ENCODE measurements at places on chromosomes 2 and 18.

DNA sequence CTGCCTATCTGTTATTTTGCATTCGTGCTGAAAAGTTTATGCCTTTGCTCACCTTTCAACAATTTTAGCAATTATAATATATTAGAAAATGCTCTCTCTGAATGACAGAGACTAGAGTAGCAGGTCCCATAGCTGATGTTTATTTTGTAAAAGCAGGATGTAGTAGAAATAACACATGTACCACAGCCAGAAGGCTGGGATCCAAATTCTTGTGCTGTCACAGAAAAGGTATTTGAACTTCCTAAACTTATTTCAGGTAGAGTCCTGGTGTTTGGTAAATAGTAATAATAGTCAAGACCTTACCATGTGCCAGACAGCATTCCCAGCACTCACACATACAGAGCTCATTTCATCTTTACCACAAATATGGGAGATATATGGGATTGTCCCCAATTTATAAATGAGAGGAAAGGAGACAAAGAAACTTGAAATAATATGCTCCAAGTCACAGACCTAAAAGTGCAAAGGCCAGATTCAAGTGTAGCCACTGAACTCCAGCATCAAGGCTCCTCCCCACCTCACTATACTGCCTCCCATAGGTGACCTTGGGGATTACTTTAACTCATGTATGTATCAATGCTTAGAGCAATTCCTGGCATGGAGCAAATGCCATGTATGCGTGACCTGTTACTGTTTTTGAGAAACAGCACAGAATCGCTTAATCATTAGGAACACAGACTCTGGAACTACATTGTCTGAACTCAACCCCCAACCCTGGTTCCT lies 284.7 kb upstream of the RAB12 start:
- DNase-seq, result no peak

GRCh38 chr2:236899950-236900640 lies 185.6 kb upstream of the COPS8 start:
- no peak for DNase-seq

DNA sequence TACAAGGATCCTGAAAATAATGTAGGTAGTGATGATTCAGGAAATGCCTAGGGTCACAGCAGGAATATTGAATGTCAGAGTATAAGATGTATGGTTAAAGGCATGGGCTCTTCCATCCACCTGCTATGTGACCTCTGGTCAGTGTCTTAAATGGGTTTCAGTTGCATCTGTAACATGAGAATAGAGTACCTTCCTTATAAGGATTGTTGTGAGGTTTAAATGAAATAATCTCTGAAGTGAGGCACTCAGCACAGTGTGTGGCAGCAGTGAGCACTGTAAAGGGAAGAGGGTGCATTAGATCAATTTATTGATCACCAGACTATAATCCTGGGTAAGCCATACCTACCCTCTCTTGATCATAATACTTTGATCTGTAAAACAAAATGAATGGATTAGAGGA lies 319.1 kb downstream of the SLC4A3 start:
- DNase-seq, result no peak

DNA sequence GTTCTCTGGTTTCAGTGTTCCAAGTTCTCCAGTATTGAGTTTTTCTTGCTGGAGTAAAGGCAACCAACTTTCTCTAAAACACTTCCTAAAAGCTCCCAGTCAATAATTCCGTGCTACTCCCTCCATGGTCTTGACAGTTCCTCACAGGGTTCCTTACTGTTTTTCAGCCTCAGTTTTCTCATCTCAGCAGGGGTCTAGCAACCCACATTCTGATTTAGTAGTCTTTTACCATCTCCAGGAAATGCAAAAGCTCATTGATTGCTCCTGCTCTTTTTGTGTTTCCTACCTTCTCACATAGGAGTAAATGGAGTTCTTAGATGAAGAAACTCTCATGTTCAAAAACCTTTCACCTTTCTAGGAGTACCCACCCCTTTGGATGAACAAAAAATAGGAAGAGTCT lies 978.8 kb upstream of the POU3F3 start:
- no peak for DNase-seq

DNA sequence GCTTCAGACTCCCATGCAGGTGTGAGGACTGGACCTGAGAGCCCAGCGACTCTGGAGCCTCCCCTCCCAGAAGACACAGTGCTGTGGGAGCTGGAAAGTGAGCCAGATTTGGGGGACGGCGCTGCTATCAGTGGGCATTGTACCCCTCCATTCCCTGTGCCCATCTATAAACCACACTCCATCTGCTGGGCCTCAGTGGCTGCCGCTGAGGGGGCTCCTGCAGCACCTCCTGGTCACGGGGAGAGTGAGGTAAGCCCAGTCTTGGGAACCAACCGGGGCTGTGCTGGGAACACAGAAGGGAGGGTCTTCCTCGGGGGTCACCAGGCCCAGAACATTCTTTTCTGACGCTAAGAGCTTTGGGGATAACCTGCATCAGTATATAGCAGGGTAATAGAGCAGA lies 9.5 kb downstream of the PSD4 start:
- no peak for DNase-seq

- DNase-seq, result no peak
Measured at GRCh38 chr2:184577743-184578142, 20.6 kb upstream of the ZNF804A start.

DNA sequence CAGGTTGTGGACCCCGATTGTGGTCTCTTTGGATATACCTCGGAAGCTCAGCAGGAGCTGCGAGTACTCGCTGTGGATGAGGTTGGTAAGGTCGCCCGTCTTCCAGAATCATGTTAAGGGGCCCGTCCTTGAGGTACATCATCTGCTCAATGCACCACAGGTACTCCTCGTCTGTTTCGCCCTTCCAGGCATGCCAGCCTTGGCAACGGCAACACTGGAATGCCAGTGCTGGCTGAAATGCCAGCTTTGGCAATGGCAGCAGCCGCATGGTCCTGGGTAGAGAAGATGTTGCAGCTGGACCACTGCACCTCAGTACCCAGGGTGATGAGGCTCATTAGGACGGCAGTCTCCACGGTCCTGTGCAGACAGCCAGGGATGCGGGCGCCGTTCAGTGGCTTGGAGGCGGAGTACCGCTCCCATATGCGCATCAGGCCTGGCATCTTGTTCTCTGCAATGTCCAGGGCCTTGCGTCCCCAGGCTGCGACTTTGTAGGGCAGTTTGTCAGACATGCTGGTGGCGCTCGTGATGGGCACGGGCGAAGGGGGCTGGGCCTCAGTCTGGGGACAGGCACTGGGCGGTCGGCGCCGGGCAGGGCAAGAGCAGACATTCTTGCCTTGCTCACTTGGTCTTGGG lies 122.2 kb upstream of the NXPH2 start:
- DNase-seq, result no peak

DNA sequence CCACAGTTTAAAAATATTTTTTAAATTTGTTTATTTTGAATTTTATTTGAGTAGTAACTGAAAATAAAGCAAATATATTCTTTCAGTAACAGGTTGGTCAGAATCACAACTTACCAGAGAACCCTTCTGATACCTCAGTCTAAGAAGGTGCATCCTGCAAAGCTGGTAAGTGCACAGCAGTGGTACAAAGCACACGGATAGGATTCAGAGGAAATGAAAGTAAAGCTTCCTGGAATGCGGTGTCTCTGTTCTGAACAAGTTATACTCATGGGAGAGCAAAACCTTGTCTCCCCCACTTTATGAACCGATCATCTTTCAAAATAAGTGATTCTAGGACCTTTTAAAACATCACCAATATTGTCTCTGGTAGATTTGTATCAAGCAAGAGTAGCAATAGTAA lies 398.3 kb downstream of the TMX3 start:
- no peak for DNase-seq

GRCh38 chr2:39990335-39990900 lies 211.4 kb upstream of the THUMPD2 start:
- DNase-seq, result no peak

DNA sequence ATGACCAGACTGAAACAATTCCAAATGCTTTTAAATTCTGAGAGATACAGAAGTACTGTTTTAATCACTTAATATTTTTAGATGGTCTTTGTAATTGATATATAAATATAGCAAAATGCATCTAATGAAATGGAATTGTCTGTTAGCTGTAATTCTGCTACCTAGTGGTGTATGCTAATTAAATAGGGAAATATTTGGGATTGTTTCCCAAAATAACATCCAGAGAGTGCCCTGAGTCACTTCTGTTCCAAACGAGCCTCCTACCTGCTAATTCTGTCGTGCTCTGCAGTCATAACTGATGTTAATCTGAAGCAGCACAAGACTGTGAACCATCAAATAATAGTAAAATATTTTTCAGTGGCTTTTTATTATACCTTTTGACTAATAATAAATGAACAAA lies 71.4 kb upstream of the NOSTRIN start:
- DNase-seq, result no peak

GRCh38 chr2:23523373-23524260 lies 138.6 kb downstream of the KLHL29 start:
- no peak for DNase-seq

DNA sequence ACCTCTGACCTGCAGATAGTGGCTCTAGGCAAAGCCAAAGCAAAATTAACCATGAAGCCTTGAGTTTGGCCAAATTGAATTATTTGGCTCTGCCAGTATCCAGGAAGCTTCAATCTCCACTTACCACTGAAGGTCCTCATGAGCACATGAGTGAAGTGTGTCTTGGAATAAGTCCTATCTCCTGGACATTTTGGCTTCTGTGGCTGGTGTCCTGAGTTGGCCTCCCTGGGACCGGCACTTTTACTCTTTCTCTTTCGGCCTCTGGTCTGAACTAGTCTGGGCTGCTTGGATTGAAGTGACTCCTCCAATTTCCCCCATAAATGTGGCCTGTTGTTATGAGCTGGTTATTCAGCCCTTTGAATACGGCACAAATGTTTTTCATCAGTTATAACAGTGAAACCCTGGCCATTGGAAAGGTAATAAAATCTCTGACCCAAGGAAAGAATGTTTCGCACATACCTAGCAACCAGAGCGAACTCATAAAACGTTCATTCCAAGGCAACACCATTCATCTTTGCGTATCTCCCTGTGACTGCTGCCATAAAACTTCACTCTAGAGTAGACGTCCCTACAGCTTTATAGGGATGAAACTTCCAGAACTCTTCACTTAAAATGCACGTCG lies 216.4 kb downstream of the LPIN1 start:
- no peak for DNase-seq

- no peak for DNase-seq
Measured at GRCh38 chr18:11391661-11392060, 217.7 kb upstream of the SLC35G4 start.

DNA sequence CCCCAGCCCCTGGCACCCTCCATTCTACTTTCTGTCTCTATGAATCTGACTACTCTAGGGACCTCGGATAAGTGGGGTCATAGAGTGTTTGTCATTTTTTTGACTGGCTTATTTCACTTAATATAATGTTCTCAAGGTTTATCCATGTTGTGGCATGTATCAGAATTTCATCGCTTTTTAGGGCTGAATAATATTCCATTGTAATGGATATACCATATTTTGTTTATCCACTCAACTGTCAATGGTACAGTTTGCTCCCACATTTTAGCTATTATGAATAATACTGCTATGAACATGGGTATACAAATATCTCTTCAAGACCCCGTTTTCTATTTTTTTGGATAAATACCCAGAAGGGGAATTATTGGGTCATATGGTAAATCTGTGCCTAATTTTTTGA lies 7.4 kb downstream of the TRAF3IP1 start:
- DNase-seq, result no peak

DNA sequence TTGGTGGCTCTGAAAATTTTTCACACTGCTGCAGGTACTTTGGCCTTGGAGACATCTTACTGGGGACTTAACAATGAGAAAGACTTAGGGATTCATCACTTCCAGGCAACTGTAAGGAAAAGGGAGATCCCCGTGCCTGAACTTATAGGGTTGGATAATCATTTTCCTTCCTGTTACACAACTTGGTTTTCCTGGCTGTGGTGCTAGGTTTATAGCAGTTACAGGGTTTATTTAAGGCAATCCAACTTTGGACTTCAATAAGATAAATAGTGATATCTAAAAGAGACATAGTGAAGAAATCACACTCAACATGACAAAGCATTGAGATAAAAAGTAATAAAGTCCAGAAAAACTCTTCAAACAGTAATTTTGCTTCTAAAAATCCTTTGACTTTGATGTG lies 70.2 kb upstream of the RAPH1 start:
- DNase-seq, result no peak

DNA sequence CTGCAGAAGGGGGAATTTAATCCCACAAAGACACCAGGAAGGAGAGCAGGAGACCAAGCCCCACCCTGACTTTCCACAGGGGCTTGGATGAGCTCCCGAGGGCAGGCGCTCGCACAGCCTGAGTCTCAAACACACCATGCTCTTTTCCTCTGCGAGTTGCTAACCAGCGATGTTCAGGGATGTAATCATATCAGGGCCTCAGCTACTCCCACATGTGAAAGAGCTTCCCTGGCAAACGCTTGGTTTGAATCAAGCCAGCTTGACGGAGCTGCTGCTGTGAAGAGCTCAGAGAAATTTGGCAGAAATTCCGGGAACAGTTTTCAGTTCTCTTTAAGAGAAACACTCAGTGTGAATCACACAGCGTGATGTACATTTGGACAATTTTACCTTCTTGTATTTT lies 385.8 kb downstream of the GALR1 start:
- DNase-seq, result peak; percentile 13

DNA sequence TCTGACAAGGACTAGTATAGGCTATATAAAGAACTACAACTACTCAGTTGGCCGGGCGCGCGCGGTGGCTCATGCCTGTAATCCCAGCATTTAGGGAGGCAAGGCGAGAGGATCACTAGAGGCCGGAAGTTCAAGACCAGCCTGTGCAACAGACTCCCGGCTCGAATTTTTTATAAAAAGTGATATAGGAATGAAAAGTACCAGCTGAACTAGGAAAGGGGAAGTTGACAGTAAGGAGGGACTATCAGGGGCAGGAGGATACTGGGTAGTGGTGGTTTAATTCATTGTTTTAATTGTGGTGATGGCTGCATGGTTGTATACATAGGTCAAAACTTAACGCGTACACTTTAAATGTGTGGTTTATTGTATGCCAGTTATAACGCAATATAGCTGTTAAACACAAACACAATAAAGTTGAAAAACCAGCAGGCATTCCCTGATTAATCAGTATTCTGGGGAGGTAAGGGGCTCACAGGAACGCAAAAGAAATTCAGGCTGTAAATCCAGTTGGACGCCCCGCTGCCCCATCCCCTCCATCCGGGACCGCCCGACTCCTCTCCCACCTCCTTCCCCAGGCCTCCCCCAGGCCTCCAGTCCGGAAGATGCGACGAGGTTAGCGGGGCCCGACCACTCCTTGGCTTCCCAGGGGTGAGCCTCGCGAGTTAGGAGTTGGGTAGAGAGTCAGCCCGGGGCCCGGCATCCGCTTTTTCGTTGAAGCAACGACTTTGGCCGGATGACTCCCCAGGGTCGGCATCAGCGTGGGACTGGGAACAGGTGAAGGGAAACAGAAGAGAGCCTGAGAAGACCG lies 746 bp upstream of the POLR1B start:
- DNase-seq, result peak; percentile 60

GRCh38 chr2:158228943-158229508 lies 127.3 kb downstream of the UPP2 start:
- DNase-seq, result no peak

DNA sequence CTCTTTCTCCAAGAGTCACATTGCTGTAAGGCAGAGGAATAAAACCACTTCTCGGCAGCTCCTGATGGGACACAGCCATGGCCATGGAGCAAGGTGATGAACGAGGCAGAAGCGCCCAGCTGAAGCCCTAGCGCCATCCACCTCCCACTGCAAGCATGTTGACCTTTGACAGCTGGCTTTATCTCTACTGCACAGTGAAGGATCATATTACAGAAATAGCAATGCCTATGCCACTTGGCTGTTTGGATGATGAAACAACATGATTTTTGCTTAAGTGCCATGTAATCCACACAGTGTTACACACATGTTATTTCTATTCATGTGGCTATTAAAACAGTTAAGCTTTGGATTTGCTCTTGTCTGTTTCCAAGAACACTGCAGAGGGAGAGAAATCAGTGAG lies 167.7 kb downstream of the VAPA start:
- no peak for DNase-seq
